Activated T-helper 1 cell treated with Interleukin-2 at 50 U/mL for 16 hours (primary cell): ENCODE measurements at places on chromosomes 7 and 10.

DNA sequence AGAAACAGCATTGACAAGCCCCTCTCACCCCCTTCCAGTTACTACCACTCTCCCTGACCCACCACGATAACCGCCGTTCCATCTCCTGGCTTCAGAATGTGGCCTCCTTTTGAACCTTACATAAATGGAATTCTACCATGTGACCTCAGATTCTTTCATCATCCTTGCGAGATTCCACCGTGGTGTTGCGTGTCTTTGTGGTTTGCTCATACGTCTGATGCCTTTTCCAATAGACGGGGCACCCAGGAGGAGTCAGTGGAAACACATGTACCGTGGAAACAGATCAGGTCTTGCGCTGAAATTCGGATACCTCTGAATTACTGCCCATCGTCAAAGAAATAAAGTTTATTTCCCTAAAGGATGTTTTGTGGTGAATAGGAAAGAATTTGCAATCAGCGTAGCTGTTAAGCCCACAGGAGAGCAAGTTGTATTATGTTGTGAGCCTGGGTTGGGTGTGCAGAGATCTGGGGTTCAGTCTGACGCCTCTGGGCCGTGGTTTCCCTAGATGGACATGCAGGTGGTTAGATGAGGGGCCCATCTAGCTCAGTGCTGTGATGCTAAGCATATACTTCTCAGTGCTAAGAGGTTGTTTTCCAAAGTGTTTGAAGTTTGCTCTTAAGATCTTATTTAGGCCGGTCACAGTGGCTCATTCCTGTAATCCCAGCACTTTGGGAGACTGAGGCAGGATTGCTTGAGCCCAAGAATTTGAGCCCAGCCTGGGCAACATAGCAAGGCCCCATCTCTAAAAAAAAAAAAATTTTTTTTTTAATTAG, 29.1 kb downstream of the GTF2IRD1 start:
- DNase-seq = no peak

DNA sequence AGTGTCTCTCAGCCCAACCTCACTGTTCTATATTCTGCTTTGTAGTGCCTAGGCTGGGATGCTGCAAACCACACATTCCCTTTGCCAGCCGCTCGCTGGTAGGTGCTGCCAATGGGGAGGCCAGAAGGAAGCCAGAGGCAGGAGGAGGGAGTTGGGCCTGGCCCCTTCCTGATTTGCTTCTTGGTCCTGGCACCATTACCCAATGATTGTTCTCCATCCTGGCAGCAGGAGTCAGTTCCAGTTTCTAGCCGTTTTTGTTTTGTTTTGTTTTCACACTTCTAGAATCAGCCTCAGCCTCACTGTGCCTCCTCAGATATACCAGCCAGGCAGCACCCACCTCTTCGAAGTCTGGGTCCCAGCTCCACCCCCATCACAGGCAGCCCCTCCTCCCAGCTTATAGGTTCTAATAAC, 27.4 kb upstream of the LOXL4 start:
- no peak for DNase-seq

GRCh38 chr10:127279334-127279774, 83.0 kb upstream of the INSYN2A start:
- no peak for DNase-seq

DNA sequence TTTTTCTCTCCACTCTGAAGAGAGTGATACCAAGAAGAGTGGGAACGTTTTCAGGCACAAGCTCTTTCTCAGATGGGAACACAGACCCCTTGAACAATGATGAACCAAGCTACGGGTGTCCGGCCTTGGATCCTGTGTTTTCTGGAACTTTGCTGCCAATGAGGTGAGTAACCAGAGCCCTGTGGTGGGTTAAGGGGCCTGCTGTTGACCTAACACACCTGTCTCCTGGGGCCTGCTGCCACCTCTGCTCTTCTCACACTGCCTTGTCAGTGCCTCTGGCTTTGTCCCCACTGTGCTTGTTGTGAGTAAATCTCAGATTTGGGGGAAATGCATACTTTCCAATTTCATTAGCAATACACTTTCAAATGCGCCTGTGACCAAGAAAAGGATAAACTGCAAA, 1.4 kb upstream of the PKD1L1 start:
- no peak for DNase-seq

- DNase-seq = no peak
These were observed 96.1 kb downstream of the PPP1R3C start for GRCh38 chr10:91536733-91537132.

DNA sequence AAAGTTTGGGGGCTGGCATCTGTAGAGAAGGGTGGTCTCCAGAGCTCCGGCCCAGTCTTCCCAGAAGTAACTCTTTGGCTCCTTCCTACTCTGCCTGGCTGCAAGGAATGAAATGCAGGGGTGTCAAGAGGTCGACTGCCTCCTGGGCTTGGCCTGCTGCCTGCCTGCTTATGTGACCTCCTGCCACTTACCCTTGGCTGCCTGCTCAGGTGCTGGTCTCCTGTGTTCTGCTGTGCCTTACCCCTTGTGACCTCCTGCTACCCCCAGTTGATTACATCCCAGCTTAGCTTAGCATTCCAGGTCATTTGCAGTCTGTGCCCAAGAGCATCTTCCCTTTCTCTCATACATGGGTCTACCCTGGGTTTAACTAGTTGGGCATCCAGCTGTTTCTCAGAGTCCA, 180.2 kb downstream of the PTPN20 start:
- DNase-seq = no peak

- DNase-seq = no peak
These were observed 50.4 kb upstream of the ODAD2 start for GRCh38 chr10:28049286-28049685.

- DNase-seq = no peak
These were observed 297.8 kb downstream of the RPS24 start for GRCh38 chr10:78331391-78331922.

DNA sequence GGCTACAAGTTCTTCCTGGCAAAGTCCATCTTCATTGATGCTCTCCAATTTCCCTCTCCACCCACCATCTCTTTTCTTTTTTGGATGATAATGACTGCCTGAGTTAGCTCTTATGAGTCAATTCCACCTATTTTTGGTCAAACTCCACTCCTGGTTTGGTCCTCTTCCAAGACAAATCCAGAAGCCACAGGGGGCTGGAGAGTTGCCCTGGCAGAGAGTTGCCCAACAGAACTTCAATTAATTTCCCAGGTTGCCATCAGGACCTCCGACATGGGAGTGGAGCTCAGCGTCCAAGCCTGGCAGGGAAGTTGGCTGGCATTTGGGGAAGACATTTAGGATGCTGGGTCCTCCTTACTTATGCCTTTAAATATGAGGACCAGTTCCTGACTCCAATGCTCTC, 29.2 kb upstream of the KCNMA1 start:
- DNase-seq = no peak

GRCh38 chr7:92988051-92988450, 129.7 kb downstream of the SAMD9 start:
- no peak for DNase-seq

GRCh38 chr10:10927608-10928007, 90.1 kb upstream of the CELF2 start:
- no peak for DNase-seq

DNA sequence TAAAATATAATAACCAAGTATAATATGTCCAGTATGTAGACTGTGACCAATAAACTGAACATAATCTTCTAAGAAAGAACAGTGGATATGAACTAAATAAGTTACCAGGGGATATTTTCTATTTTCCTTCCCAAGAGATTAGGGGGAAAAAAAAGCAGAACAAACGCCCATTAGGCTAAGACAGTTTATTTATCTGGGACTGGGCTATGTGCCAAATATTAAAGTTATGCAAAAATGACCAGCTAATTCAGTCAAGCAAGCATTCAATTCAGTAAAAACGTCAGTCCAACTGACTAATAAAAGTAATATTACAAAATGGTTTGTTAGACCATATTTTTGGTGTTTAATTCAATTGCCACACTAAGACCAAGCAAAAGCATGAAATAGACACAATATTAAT, 122.2 kb downstream of the TSPAN12 start:
- no peak for DNase-seq

DNA sequence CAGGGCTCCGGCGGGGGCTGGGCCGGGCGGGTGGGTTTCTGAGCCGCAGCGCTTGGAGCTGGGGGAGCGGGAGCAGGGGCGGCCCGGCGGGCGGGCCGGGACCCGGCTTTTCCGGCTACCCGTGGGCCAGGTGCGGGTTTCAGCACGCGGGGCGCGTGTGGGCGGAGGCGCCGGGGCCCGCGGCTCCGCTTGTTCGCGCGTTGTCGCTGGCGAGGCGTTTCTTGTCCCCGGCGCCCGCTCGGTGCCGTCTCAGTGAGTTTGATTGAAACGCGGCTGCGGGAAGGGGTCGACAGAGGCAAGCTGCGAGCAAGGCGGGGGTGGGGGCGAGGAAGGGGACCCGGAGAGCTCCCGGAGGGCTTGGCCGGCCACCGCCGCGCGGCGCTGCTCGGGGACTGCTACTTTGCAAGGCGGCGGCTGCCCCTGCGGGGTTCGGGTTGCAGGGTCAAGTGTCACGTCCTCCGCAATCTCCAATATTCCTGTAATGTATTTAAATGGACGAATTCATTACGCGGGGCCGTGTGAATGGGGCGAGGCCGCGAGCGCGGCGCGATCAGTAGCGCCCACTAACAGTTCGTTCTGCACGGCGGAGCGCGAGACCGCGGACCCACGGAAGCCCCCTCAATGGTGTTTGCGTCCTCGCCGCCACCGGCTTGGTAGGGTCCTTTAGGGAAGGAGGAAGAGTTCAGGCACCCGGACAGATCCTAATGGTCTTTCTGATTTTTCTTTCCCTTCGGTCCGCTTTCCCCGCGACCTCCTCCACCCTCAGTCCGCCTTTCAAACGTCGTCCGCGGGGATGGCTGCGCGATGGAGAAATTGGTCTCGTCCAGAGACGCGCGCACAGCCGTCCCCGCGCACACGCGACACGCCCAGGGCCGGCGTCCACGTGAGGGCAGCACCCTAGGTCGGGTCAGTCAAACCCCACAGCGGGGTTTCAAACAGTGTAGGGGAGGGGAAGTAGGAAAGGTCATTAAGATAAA, 76.9 kb downstream of the INSIG1 start:
- DNase-seq = no peak

GRCh38 chr10:9254353-9254752, 1199.9 kb downstream of the GATA3 start:
- no peak for DNase-seq

GRCh38 chr7:156603629-156604028, 36.9 kb upstream of the RNF32 start:
- no peak for DNase-seq

- no peak for DNase-seq
These were observed 166.5 kb upstream of the RHEB start for GRCh38 chr7:151686016-151686766.

- no peak for DNase-seq
These were observed 106.6 kb upstream of the KCNMA1 start for GRCh38 chr10:77744245-77744644.

DNA sequence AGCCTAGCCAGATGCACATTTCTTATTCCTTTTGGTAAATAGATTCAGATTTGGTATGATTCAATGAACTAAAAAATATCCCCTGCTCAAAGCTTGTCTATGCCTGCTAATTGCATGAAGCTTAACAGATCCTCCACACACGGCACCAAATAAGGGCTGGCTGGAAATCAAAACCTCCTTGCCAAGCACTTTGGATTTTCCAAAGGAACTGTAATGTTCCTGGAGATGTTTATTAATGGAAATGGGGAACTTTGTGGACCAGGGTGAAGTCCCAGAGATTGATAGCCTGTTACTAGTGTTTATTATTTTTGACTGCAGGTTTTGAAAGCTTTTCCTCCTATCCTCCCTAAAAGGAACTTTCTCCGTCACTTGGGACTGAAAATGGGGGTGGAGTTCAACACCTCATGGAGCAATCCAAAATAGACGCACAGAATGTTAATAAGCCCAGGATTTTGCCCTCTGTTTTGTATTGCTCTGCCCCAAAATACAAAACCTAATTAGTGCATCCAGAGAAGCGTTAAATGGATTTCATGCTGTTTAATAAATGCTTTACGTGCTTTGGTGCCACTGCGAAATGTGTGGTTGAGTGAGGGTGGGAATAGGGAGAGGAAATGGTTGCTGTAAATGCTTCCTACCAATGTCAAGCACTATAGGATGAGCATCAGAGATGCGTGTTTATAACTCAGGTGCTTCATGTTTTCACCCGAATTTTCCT, 1027.7 kb downstream of the LRMDA start:
- no peak for DNase-seq

GRCh38 chr7:1540776-1541271, 10.3 kb downstream of the MAFK start:
- DNase-seq = no peak

GRCh38 chr7:145681646-145682045, 435.0 kb upstream of the CNTNAP2 start:
- DNase-seq = no peak

- no peak for DNase-seq
These were observed 260.1 kb upstream of the PODXL start for GRCh38 chr7:131816391-131817007.

DNA sequence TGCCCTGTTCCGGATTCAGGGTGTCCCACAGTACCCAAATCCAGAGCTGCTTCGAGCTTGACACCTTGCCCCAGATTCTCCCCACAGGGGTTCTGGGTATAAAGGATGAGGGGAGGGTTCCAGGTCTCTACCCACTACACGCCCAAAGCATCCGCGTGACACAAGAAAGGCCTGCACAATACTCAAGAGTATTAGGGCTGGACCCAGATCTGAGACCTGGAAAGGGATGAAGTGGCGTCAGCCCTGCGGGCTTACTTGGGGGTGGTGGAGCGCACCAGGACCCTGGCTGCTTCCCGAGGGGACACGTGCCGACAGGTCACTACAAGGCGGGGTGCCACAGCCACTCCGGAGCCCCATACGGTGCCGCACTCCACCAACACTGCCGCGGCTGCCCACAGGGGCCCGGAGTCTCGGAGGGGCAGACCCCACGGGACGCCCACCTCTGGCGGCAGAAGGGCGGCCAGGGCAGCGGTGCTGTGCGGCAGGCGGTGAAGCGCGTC, 1.3 kb downstream of the TYSND1 start:
- no peak for DNase-seq

DNA sequence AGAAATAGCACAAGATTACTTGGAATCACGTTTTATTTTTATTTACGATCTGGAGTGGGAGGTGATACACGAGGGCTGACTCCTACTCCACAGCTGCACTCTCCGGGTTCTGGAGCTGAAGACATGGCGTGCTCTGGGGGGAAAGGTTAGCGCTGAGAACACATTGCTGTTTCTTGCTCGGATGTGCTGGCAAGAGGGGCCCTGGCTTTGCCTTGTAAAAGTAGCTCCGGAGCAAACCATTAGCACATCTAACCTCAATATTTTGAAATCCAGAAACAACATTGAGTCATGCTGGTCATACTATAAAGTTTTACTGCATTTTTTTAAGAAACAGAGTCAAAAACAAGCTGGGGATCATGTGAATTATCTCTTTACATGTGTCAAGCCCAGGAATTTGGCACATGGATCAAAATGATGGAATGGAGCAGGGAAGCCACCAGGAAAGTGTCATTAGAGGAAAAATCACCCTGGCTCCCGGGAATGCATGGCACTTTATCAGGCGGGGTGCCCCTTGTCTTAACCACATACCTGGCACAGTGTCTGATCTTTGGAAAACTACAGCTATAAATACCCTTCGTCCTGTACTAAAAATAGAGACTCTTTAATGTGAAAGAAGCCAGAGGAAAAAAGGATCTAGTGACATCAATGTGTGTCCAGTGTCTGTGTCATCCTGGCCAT, 31.6 kb upstream of the LYZL1 start:
- DNase-seq = no peak
